ENCODE measurements at places on chromosomes 3 and 15. TPM values are rescaled to one million over a fixed set of nuclear protein-coding genes. Genes with fewer than 3 reads are reported as not detected.

CAPN3 gene
- total RNA-seq, result 4.1 TPM

ECE2 gene
- not detected for total RNA-seq

GOLGA8T gene
- total RNA-seq, result 0.23 TPM

SPINT1 gene
- 8.0 TPM for total RNA-seq

ZMYND10 gene
- total RNA-seq, result 0.12 TPM

C3orf22 gene
- not detected for total RNA-seq

RABL3 gene
- total RNA-seq, result 8.1 TPM

PRR20G gene
- total RNA-seq, result not detected

CLEC3B gene
- not detected for total RNA-seq

CCR9 gene
- not detected for total RNA-seq

ROBO2 gene
- not detected for total RNA-seq

ROPN1 gene
- total RNA-seq, result not detected

SLC35G2 gene
- 9.5 TPM for total RNA-seq

KLHL6 gene
- total RNA-seq, result 13.0 TPM

TYRO3 gene
- total RNA-seq, result 19.3 TPM

CFAP92 gene
- 1.0 TPM for total RNA-seq

AP3B2 gene
- not detected for total RNA-seq

ADAMTS17 gene
- not detected for total RNA-seq

CHRD gene
- total RNA-seq, result 1.9 TPM

SPATA12 gene
- 0.18 TPM for total RNA-seq

ARL6IP5 gene
- 115 TPM for total RNA-seq

GOLGA8Q gene
- total RNA-seq, result not detected

XYLB gene
- total RNA-seq, result 3.1 TPM

Measured in glomerular endothelial cell (primary cell).